Activated naive CD8-positive, alpha-beta T cell treated with anti-CD3 and anti-CD28 coated beads for 36 hours (primary cell): ENCODE measurements at places on chromosomes 2 and 18. TPM values are rescaled to one million over a fixed set of nuclear protein-coding genes. Genes with fewer than 3 reads are reported as not detected.
A peak's percentile ranks its signal among the peaks of the same experiment; 100 is the strongest.

PAIP2B gene
- 2.4 TPM for total RNA-seq

HRH4 gene
- not detected for total RNA-seq

RBM44 gene
- 0.46 TPM for total RNA-seq

DSC2 gene
- 0.26 TPM for total RNA-seq

DNA sequence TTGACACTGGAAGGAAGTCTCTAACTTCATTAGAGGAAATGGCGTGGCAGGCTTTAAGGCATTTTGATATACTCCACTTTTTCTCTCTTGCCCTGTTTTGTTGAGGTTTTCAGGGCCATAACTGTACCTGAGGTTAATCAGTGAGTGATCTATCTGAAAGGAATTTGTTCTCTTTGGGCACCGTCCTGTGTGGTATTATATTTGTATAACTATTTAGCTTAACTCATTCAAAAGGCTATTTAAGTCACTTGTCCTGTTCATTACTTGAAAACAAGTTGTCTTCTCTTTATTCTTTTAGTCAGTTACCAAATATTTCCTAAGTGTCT is 180.4 kb downstream of the NEDD4L start:
- no peak for DNase-seq

DNA sequence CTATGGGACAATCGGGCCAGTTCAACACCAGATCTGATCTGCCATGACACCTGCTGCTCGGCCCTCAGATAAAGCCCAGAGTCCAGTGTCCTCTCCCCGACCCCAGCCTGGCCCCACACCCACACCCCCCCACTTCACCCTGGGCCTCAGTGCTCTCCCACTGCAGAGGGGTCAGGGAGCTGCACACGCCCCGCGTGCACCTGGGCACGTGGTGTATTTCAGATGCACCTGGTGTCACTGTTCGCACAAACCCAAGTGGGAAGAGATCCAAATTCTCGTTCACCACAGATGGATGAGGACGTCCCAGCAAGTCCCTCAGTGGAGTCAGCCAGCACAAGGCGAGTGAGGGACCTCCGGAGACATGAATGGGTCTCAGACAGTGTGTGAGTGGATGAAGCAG is 161.3 kb downstream of the RTP5 start:
- no peak for DNase-seq

DNA sequence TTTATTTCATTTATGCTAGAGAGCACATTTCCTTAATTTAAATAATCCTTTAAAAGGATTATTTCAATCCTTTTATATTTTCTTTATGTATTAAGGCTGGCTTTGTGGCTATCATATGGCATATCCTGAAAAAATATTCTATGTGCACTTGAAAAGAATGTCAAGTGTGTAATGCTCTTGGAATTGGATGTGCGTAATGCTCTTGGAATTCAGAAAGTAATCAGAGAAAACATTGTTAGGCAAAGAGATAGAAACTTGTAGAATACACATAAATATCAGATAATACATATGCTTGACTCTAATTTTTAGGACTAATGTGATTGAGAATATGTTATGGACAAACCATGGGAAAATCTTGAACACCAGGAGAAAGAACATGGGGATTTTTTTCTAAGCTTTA is 197.5 kb upstream of the COL3A1 start:
- no peak for DNase-seq

DNA sequence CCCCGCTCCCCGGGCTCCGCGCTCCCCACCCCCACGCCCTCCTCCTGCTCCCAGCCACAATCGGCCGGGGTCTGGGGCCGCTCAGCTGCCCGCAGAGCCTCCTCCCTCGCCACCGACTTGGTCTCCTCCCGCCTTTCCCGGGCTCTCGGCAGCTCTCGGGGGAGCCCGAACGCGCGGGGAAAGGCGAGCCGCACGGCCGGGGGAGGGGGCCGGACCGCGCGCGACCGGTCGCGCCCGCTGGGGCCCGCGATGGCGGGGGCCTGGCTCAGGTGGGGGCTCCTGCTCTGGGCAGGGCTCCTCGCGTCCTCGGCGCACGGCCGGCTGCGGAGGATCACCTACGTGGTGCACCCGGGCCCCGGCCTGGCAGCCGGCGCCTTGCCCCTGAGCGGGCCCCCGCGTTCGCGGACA is 327 bp downstream of the LTBP1 start:
- peak; percentile 5 for DNase-seq

DNA sequence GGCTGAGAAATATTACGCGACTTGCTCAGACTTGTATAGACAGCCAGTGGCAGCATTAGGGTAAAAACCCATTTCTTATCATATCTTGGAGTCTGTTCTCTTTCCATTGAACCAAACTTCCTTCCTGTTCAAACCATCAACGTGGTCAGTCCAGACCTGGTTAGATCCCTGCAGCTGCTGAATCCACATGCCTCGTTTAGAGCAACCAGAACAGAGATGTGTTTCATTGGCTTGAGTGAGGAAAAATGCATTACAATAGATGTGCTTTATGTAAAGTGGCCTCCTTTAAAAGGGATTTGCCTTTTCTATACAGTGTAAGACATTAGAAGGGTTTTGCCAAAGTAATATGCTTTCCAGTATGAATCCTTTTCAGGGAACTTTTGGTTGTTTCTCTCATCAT is 232.4 kb downstream of the MEIS1 start:
- DNase-seq, result no peak

DNA sequence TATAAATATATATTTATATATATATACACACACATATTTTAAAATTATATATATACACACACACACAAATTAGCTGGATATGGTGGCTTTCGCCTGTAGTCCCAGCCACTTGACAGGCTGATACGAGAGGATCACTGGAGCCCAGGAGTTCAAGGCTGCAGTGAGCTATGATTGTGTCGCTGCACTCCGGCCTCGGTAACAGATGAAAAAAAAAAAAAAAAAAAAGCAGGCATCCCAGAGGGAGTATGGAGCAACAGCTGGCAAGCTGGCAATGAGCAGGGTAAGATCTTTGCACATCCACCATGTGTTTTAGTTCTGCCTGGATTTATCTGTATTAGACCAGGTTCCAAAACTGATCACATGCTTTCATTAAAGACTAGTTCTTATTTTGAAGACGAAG is 170.1 kb downstream of the MAP2 start:
- no peak for DNase-seq

GRCh38 chr2:54428108-54428831 is 27.9 kb upstream of the SPTBN1 start:
- DNase-seq, result no peak

DNA sequence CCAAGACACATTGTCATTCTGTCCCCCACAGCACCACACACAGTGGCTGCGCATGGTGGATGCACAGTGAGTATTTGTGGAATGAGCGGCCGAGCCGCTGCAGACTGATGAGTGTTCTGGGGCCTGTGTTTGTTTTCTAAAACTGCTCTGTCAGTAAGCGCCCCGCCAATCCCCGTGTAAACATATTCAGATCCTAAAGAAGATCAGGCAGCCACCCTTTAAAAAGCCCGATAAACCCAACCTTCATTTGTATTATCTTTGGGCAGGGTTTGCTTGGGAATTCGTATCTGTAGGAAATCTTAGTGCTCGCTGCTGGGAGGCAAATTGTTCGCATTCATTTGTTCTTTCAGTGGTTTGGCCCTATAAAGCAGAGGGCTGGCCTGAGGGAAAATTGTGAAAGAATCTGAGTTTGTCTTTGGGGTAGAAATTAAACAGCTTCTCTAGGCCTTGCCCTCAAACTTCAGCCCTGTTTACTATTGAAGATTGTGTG is 68.6 kb downstream of the TGOLN2 start:
- DNase-seq, result no peak

GRCh38 chr2:109218792-109219126 is 89.8 kb downstream of the SH3RF3 start:
- DNase-seq, result no peak

DNA sequence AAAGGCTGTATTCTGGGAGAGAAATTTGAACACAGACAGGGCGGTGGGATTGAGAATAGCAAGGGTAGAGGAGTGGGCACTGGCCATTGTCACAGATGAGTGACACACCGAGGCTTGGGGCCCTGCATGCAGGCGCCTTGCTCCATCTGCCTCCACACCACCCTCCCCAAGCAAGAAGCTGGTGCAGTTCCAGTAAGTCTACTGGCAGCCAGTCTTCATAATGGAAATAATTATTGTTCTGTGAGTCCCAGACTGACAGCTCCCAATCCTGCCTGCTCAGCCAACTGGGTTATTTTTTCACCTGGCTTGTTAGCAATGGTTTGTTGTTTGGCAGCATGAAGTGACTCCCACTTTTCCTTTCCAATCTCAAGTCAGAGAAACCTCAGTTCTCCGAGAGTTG is 13.0 kb downstream of the TTC32 start:
- DNase-seq, result no peak

GRCh38 chr2:128601298-128602037 is 282.8 kb upstream of the HS6ST1 start:
- DNase-seq, result no peak

DNA sequence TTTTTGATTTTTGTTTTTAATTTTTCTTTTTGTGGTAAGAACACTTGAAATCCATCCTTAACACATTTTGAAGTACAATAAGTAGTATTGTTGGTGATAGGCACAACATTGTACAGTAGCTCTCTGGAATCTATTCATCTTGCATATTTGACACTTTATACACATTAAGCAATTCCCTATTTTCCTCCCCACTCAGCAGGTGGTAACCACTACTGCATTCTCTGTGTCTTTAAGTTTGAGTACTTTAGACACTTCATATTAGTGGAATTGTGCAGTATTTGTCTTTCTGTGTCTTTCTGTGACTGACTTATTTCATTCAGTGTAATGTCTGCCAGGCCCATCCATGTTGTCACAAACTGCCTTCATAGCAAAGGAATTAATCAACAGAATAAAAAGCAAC is 471.7 kb upstream of the CDH20 start:
- DNase-seq, result no peak
